ENCODE measurements at places on chromosomes 3 and 15.

DNA sequence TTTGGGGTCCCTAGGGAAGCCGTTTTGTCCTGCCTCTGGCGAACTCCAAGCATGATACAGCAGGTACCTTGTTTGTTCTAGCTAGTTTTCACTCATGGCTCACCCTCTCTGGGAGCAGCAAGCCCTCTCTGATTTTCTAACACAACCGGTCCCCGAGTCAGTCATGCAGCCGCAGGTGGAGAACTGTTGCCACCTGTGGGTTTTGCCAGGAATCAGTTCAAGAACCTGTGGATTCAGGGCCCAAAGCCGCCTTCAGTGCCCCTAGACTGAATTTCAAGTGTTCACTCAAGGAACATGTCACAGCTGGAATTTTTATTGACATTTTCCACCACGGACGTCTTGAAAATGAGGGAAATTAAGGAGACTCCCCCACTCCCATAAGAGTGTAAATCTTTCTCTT, 13.3 kb upstream of the LRRK1 start:
- DNase-seq = no peak

- DNase-seq = no peak
Measured at GRCh38 chr15:42528970-42529369, 19.6 kb downstream of the LRRC57 start.

GRCh38 chr15:78319588-78319987, 20.2 kb upstream of the SKIC8 start:
- DNase-seq = no peak

DNA sequence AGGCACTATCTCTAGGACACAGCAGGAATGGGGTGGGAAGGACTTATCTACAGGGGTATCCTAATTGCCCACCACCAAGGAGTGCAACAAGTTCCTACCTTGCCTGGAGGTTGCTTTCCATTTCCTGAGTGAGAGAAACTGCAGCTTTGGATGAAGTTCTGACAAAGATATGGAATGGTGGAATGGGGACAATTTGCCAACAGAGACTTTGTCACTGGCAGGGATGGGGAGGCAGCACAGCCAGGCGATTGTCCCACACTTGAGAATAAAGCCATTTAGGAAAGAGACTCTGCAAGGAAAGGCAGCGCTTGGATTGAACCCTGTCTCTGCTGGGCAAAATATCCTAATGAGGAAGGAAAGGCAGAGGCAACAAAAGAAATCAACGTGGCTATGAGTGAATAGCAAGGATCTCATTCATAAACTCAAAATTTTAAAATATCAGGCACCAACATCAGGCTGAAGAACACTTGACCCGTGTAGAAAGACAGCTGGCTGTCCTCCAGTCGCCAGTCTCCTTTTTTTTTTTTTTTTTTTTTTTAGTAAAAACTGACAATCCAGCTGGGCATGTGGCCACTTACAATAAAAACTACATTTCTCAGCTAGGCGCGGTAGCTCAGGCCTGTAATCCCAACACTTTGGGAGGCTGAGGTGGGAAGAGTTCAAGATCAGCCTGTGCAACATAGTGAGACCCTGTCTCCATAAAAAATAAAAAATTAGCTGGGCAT, 31.6 kb upstream of the PDE8A start:
- no peak for DNase-seq

DNA sequence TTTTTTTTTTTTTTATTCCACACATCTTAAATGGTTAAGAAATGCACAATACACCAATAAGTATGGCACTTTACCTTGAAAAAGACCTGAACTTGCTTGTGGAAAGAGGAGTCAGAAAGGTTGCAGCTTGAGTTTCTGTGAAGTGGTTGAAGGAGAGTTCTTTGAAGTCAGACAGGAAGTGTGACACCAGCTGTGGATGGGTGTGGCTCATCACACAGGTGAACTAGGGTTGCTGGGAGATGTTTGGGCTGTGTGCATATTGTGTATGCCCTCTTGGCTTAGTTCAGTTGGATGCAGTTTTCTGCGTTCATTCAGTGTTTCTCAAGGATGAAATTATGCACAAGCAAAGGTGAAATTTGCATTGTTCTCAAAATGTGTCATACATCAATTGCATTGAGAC, 6.3 kb downstream of the AEN start:
- no peak for DNase-seq

- DNase-seq = no peak
Measured at GRCh38 chr15:48641416-48641815, 4.1 kb downstream of the FBN1 start.

GRCh38 chr3:158127250-158128219, 17.6 kb downstream of the RSRC1 start:
- DNase-seq = no peak

GRCh38 chr3:64331605-64332004, 106.3 kb upstream of the PRICKLE2 start:
- no peak for DNase-seq

- DNase-seq = no peak
Measured at GRCh38 chr15:77759896-77760592, 127.3 kb upstream of the LINGO1 start.

- no peak for DNase-seq
Measured at GRCh38 chr15:69585937-69586336, 133.3 kb downstream of the RPLP1 start.

DNA sequence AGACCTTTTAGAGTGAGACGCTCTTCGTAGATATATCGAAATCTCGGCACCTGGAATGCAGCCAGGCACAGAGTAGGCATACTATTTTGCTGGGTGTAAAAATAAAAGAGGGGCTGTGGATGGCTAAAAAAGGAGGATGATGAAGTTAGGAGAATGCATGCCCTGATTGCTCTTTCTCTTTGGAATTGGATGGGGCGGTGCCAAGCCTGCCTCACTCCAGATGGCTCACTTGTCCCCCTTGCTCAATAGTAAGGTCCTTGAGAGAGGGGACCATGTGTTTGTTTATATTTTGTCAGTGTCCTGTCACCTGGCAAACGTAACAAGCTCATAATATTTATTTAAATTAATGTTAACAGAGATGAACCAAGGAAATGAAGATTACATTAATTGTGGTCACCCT, 33.0 kb downstream of the SNRK start:
- no peak for DNase-seq

DNA sequence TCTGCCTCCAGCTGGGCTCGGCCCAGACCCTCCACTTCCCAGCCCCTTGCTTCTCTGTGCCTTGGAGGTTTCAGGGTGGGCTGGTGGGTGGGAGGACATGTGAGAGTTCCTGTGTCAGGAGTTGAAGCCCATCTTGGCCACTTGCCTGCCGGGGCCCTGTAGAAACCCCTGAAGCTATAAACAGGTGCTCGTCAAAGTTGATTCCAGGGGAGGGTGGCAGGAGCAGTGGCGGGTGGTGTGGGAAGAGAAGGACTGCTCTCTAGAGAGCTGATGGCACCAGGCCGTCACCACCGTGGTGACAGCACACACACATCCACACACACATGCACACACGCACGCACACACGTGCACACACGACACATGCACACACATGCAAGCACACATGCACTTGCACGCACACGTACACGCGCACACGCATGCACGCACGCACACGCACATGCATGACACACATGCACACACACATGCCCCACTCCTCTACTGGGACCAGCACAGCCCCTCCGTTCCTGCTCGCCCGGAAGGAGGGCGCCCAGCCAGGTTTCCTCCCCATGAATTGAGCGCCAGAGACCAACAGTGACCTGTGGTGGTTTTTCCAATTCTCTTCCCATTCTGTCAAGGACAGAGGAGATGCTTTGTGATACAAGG, 56.3 kb upstream of the CGNL1 start:
- DNase-seq = no peak

DNA sequence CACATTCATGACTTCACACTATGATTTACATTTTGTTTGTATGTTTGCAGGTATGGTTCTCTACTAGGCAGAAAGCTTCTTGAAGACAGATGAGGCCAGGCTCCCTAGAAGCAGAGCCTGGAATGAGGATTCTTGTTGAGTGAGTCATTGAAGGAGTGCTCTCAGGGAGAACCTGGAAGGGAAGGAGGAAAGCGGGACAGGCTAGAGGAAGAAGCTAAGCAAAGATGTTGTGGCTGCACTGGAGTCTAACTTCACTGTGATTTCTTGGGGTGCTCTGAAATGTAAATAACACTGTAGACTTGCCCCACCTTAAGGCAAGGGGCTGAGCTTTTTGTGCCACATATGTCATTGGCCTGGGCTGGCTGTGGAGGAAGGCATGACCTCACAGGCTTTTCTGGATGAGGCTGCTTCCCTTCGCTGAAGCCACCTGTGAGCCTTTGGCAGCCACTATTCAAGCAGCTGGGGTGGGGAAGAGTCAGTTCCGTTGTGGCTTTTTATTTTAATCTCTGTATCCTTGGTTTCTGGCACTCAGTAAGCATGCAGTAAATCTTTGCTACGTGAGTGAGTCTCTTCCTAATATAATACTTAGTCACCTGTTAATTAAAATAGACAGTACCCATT, 307.3 kb downstream of the SV2B start:
- no peak for DNase-seq

GRCh38 chr3:12999147-13000140, 73.8 kb downstream of the IQSEC1 start:
- no peak for DNase-seq

GRCh38 chr3:139969386-139969785, 34.4 kb downstream of the CLSTN2 start:
- no peak for DNase-seq

DNA sequence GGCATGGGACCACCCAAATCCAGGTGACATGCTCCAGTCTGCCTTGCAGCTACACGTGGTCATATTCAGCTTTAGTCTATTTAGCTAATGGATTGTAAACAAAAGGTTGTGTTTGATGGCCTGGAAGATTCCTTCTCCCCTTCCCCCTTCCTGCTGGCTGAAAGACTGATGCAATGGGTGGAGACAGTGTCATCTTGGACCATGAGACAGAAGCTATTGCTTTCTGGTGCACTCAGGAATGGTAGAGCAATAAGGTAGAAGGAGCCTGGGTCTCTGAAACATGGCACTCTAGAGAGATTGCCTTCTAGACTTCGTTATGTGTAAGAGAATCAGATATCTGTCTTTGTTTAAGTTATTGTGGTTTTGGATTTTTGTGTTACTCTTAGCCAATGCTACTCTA, 25.7 kb upstream of the PTX3 start:
- DNase-seq = no peak

- DNase-seq = no peak
Measured at GRCh38 chr3:14137004-14137403, 12.2 kb downstream of the TMEM43 start.

DNA sequence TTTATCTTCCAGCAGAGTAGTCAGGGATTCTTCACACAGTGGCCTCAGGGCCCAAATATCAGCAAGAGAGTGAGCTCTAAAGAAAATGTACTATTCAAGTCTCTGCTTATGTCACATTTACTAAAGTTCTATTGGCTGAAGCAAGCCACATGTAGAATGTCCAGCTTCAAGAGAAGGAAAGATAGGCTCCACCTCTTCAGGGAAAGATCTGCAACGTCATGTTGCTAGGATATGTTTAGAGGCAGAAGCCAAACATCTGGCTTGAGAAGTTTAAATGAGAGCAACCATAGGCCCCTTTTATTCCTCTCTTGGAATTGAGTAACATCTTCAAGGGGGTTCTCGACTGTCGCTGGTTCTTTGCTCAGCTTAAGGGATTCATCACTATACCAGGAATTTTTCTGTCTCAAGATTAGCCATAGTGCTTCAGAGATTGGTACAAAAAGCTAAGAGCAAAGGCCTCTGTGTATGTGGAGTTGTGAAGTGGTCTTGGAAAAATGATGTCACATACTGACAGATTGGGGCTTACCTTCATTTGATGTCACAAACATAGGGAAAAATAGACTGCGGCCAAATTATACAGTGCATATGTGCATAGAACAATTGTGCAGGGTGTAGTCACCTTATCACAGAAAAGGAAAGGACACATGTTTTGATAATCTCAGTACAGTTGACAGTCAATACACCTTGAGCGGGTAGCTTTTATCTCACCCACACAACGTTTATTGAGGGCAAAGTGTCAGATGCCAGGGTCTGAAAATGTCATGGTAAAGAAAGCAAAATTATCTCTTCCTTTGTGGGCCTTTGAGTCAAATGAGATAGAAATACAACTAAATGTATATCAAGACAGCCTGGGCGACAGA, 11.3 kb upstream of the THRB start:
- DNase-seq = no peak

- no peak for DNase-seq
Measured at GRCh38 chr15:67968966-67969365, 85.1 kb upstream of the PIAS1 start.

DNA sequence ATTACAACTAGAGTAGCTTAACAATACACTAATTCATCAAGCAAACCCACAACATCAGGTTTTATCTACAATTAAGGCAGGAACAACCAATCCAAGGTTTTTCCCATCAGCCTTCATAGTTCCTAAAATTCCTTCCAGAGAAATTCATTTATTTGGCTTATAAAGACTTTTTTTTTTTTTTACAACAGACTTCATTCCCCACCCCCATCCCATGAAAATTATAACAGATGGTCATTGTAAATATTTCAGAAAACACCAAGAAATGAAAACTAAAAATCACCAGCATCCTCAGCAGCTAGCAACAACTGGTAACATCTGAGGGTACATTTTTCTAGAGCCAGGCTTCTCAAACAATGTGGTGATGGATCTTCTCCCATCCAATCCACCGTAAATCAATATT, 11.0 kb downstream of the SH3BP5 start:
- no peak for DNase-seq

DNA sequence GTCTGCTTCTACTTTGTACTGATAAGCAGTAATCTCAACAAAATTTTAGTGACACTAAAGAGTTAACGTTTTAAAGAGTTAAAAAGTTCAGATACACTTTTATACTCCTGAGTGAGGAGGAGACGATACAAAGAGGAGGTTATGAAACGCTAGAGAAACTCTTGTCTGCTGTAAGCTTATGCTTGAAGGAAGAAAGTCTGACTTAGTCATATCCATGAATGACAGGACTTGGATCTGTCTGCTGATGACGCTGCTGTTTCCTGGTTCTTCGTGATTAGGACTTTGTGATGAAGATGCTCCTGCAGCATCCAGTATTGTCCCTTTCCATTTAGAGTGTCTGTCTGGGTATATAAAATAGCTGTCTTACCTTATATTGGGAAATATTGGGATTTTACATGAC, 15.8 kb downstream of the TCF12 start:
- no peak for DNase-seq

Data from stimulated activated CD4-positive, alpha-beta T cell treated with anti-CD3 and anti-CD28 coated beads, Interleukin-1b, Interleukin-23, amount 100 ng/mL, for 1 hour (primary cell).